ENCODE measurements at places on chromosomes 5 and 9.

DNA sequence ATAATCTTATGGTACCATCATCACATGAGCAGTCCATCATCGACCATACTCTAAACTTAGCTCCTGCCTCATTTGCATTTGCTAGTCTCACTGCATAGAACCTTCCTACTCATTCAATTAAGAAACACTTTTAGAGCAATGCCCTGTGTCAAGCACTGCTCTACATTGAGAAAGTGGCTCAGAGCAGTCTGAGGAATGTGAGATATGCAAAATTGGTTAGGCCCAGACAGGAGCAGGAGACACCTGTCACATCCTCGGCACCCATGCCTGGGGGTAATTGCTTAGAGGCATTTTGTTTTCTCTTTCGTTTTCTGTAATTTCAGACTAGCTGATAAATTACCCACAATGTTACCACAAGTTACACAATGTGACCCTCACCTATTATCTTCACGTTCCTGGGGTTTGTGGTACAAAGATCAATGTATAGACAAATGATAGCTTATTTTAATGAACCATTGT, 4.9 kb upstream of the RARS1 start:
- no peak for DNase-seq

GRCh38 chr5:139711067-139711905, 63.1 kb downstream of the CXXC5 start:
- DNase-seq: peak; percentile 27

DNA sequence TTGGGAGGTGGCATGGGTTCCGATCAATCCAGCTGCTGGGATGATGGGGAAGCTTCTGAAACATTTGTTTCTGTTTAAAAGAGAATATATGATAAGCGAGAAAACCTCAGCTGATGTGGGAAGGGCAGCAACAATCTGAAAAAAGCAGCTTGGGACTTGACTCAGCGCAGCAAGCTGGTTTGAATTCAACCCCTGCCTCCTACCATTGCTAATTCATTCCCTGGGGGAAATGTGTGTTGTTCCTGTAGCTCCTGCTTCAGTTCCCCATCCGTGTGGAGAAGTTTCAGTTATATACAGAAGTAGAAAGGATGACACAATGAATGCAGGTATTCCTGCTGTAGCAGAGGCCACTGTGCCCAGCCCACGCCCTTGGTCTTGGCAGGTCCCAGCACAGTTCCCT, 145.1 kb downstream of the NXNL2 start:
- DNase-seq: no peak

GRCh38 chr5:60792438-60792837, 51.6 kb downstream of the ELOVL7 start:
- DNase-seq: no peak

DNA sequence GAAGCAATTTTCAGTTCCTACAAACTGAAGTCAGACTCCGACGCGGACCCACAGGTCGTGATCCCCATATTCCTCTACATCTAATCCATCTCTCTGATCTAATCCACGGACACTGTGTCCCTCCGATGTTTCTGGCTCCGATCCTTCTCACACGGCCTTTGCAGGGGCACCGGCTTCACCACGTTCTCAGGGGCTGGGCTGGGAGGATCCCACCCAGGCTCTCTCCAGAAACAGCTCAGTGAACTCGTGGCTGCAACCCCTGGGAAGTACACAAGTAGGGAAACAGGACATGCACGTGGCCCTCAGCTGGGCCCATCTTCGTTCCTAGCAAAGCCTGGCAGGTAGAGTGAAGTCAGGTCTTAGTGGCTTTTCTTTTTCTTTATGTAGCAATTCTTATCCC, 49.1 kb upstream of the OLFM1 start:
- DNase-seq: no peak

GRCh38 chr9:113963017-113963620, 87.0 kb downstream of the ZNF618 start:
- no peak for DNase-seq

DNA sequence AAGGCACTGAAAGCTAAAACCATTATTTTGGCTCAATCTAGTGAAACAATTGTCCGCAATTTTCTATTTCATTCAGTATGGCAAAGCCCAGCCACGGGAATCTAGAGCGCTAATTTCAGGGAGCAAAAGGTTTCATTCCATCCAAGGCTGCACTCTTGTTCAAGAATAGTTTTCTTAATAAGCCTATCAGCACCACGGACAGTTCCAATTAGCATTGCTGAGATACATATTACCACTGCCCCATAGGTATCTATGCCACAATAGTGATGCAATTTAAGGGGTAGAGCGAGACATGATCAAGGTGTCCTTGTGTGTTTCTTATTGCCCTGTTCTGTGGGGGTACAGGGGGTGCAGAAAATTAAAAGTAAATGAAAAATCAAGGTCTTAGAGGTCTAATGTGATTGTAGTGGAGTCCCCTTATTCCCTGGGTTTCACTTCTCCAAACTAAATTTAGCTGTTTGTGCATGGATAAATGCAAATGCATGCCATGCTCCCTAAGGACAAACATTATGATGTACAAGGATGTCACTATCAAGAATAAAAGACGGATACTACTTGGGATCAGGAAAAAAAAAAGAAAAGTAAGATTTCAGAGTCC, 45.5 kb downstream of the SPOCK1 start:
- no peak for DNase-seq

GRCh38 chr5:180468732-180469585, 25.2 kb upstream of the CNOT6 start:
- DNase-seq: no peak

DNA sequence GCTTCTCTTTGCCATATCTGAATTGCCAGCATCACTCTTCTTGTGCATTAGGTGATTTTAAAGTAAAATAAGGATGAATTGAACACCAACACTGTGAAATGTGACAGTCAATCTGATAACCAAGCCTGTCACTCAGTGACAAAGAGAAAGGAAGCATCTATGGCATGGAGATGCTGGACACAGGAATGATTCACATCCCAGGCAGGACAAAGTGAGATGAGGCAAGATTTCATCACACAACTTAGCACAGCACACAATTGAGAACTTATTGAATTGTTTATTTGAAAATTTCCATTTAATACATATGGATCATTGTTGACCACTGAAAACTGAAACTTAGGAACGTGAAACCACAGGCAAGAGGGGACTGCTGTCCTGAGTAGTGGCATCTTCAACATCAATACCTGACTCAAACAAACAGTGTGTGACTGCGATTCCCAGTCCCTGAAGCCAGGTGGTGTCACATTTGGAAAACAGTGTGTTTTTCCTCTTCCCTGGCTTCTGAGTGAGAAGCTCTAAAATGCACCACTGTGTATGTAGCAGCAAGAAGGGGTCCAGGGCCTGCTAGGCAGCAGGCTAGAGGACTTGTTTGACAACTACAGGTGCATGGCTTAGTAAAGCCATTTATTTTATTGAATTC, 10.7 kb downstream of the GAPT start:
- no peak for DNase-seq

- DNase-seq: no peak
Observed at GRCh38 chr5:98755406-98755805, 18.1 kb upstream of the RGMB start.

DNA sequence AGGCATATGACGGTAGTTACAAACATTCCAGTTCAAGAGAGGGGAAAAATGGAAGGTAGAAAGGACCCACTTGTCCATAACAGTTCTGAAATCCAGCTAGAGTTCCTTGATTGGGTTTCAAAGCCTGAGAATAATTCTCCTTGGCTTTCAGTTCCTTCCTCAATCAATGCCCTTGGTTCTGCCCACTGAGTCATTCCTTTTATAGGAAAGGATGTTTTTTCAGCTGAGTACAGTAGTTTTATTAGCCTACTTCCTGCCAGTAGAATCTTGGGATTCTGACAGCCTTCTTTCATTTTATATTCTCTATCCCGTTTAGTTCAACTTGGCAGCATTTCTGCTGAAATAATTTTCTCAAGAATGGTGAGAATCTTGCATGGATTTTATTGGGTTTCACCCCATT, 386.9 kb upstream of the SMC2 start:
- no peak for DNase-seq

DNA sequence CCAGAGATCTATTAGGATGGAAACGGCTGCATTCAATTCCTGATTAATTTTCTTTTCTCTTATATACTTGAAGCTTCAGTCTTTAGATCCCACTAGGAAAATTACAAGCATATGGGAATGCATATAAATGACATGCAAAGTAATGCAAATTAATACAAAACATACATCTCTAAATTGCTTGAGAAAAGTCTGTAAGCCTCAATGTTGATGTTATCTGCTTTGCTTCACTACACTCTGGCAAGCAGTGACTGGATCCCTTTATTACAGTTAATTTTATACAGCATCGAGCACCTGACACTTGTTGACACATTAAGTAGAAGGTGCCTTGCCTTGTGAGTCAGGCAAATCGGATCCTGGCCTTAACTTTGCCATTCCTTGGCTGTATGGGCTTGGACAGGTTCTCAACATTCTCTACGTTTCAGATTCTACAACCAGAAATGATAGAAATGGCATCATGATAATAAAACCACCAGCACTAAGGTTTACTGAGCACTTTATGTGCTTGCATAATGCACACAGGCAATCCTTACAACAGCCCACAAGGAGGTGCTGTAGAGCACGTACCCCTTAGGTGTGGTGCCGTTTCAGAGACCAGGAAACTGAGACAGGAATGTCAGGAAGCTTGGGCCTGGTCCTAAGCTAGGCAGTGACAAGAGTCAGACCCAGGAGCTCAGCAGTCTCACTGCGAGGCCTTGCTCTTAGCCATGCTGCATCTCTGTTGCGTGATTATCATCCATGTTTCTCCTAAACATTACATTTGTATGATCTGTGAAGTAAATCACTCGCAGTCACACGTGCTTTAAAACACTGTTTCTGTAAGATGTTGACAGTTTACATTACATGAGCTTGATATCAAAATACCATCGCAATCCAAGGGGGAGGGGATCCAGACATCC, 2.7 kb downstream of the GCNT4 start:
- DNase-seq: peak; percentile 25

DNA sequence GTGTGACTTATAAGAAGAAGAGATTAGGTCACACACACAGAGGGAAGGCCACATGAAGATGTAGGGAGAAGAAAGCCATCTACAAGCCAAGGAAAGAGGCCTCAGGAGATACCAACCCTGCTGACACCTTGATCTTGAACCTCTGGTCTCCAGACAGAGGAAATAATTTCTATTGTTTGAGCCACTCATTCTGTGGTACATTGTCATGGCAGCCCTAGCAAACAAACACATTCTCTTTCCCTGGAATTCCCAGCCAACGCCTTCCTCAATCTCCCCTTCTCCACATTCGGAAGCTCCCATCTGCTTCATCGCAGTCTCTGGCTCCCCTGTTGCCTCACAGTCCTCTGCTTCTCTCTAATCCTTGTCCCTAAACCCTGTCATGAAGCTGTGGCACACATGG, 16.7 kb downstream of the PTGS1 start:
- no peak for DNase-seq

- DNase-seq: no peak
Observed at GRCh38 chr5:68071282-68071632, 144.3 kb upstream of the PIK3R1 start.

DNA sequence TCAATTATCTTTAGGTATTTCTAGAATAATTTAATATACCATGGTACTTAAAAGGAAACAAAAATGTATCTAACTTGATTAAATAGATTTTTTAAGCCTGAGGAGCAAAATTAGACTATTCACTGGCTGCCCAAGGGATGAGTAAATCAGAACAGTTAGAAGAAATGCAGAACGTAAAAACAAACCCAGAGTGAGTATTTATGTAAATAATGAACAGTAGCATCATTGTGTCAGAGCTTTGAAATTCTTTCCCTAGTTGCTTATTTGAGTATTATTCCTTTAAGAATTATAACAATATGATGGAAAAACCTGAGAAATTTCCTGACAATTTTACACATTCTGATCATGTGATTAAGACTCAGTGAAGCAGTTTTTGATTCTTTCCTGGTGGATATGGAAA, 200.9 kb downstream of the GDNF start:
- no peak for DNase-seq

GRCh38 chr9:113012492-113012891, 500 bp upstream of the ZNF883 start:
- DNase-seq: no peak

GRCh38 chr9:80501635-80502034, 929.9 kb downstream of the TLE4 start:
- no peak for DNase-seq

DNA sequence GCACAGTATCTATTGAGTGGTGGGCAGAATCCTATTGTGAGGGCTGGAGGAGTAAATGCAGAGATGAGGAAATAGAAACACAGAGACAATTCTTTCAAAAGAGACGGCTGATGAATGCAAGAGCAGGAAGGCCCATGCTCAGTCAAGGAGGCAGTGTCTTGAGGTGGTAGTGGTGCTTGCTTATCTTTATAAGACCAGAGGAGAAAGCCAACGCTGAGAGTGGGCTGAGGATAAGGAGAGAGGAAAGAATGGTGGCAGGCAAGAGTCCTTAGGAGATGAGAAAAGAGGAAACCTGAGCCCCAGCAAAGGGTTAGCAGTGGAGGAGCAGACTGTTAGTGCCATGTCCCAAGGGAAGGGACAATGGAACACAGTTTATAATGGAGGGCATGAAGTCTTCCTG, 86.0 kb downstream of the SNCAIP start:
- no peak for DNase-seq

- DNase-seq: no peak
Observed at GRCh38 chr5:148011398-148012137, 52.2 kb upstream of the SPINK5 start.

GRCh38 chr9:136539427-136540421, 6.1 kb downstream of the NOTCH1 start:
- DNase-seq: peak; percentile 80

DNA sequence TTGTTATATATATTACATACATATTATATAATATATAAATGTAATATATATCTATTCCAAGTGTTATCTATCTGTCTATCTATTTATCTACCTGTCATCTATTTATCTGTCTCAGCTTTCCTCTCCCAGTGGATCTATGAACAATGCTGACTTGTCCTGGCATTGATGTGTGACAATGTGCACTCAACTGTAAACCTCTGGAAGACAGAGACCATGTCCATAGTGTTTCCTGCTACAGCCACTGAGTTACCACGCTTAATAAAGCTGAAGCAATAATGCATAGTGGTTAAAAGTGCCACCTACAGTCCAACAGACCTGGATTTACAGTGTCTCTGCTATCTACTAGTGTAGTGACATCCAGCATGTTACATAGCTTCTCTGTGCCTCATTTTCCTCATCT, 57.2 kb upstream of the TMED7 start:
- DNase-seq: no peak

- DNase-seq: no peak
Observed at GRCh38 chr9:88013035-88013434, 38.7 kb upstream of the CDK20 start.

DNA sequence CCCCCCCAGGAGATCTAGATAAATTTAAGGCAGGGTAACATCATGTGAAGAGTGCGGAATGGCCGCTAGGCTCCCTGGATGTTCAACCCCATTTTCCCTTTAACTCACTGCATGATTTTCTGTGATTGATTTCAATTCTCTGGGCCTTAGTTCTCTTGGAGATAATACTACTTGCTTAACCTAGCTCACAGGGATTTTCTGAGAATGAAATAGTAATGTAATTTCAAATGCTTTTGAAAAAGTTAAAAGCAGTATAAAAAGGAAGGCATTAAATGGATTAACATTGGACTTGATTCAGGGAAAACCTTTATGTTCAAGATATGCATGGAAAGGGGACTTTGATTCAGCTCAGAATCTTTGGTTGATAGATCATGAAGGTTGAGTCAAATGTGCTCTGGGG, 90.9 kb downstream of the KIF4B start:
- DNase-seq: no peak
